Naive thymus-derived CD4-positive, alpha-beta T cell (primary cell): ENCODE measurements at places on chromosomes 13 and 19.

DNA sequence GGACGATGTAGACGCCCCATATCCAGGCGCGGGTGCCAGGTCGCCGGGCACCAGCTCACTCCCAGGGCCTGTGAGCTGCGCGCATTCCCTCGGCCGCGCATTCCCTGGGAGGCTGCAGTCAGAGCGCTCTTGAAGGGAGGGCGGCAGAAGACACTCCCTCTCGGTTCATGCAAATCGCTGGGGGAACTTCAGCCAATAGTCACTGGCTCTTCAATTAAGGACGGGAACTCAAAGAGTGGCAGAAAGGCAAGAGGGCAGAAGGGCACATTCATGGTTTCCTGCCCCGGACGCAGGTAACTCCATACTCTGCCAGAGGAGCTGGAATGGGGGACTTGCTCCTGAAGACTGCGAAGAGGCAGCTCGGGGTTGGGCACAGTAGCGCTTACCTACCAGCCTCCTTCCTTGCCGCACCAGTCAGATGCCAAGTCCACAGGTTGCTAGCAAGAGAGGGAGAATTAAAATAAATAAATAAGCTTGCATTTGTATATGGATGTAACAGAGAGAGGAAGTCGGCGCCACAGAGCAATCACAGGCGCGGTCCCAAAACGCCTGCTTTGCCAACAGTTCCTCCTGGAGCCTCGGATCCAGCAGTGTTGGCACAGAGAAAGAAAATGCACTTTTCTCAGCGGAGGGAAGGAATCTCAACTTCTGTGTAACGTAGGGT is 459 bp downstream of the PCDH20 start:
- DNase-seq: no peak

- peak; percentile 39 for DNase-seq
Measured at GRCh38 chr13:40186041-40186440, 480.4 kb downstream of the FOXO1 start.

DNA sequence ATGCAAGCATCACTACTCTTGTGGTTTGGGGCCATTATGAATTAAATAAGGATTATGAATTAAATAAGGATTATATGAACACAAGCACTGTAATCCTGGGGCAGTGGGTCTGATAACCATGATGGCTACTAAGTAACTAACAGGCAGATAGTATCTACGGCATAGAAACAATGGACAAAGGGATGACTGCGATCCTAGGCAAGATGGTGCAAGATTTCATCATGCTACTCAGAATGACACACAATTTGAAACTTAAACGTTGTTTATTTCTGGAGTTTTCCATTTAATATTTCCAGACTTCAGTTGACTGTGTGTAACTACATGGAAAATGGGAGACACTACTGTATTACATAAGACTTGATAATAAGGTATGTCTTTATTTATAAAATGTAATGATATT is 15.1 kb downstream of the KCNRG start:
- DNase-seq: no peak

- DNase-seq: no peak
Measured at GRCh38 chr13:80547885-80548825, 207.2 kb upstream of the SPRY2 start.

GRCh38 chr13:84645196-84646012 is 763.1 kb upstream of the SLITRK1 start:
- no peak for DNase-seq

- DNase-seq: no peak
Measured at GRCh38 chr13:97921176-97921816, 32.2 kb upstream of the IPO5 start.

DNA sequence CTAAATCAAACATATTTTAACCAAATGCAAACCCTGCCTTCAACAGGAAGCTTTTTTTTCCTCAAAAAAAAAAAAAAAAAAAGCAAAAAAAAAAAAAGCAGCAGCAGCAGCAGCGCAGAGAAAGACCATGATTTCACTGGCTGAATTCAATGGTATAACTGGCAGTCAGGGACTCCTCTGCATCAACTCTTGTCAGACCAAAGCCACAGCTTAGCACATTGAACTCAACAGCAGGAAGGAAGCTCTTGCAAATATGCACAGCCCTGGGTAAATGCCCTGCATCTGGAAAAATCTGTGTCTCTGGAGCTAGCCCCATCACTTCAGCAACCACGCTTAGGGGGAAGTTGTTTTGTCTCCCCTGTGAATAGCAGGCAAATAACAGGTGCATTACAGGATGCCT is 17.6 kb upstream of the DHRS12 start:
- peak; percentile 61 for DNase-seq

- DNase-seq: no peak
Measured at GRCh38 chr13:74168263-74168675, 34.1 kb upstream of the KLF12 start.

DNA sequence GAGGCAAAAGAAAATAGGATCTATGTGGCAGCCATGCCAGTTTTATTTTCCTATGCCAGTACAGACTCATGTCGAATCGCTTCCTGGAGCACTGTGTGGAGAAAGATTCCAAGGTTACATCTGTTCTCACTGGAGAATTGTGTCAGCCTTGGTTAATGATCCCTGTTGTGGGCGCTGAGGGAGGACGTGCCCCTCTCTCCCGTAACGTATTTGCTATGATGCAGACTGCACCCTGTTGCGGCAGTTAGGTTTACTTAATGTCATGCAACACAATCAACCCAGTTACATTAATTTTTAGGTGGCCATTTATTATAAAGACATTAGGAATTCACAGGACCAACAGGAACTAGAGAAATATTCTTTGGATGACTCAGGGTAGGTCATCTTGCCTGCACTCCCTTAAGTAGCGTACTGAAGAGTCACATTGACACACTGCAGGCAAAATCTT is 892.9 kb downstream of the EFNB2 start:
- no peak for DNase-seq

DNA sequence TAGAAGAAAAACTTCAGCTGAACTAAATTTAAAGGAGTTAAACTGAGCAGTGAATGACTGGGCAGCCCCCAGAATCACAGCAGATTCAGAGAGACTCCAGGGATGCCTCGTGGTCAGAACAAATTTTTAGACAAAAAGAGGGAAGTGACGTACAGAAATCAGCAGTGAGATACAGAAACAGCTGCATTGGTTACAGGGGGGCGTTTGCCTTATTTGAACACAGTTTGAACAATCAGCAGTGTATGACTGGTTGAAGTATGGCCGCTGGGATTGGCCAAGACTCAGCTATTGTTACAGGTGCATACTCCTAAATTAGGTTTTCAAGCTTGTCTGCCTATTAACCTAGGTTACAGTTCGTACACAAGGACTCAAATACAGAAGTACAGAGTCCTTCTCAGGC is 2.2 kb upstream of the SPRYD7 start:
- DNase-seq: no peak

DNA sequence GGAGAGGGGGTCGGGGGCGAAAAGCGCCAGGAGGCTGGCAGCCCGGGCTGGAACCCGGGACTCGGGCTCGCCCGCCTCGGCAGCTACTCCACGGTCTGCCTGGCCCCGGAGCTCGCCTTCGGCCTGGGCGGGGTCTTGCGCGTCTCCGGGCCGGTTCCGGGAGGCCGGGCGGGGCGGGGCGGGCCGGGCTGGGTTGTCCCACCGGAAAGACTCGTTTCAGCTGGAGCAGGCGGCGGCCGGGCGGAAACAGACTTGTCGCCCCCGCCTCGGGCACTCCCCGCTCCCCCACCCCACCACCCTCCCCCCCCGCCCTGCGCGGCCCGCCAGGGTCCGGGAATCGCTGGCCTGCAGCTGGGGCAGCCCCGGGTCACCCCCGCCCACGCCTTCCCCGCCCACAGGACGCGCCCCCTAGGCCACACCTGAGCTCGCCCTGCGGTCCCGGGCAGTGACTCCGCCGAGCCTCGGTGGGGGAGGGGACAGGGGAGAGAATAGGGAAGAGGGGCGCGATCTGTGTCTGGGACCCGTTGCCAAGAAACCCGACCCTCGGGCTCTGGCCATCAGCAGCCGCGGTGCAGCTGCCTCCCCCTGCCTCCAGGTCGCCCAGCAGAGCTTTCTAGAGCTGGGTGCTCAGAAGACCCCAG is 109.4 kb downstream of the KCTD15 start:
- DNase-seq: no peak

GRCh38 chr19:13212759-13213330 is 62.6 kb downstream of the IER2 start:
- DNase-seq: peak; percentile 71

GRCh38 chr13:71320452-71320851 is 546.6 kb downstream of the DACH1 start:
- DNase-seq: no peak
